Activated T-cell treated with anti-CD3 and anti-CD28 coated beads for 24 hours (primary cell): ENCODE measurements at places on chromosomes 16 and 17.

GRCh38 chr17:29588562-29589411 is 661 bp downstream of the GIT1 start:
- no peak for DNase-seq

DNA sequence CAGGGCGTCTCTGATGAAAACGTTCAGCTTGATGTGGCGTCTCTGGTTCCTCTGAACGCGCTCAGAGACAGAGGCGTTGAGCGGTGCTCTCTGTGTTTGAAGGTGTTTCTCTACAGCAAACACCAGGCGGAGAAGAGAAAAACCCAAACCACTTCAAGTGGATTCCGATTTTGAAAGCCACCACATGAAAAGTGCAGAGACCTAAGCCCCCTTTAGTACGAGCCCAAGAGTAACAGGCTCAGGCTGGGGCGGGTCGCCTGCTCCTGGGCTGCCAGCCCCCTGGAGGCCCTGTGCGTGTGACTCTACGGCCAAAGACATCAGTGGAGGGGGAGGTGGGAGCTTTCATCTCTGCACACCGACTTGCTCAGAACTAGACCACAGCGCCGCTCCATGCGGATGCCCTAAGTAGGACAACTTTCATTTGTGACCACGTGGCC is 328.4 kb downstream of the MAF start:
- peak; percentile 48 for DNase-seq

- no peak for DNase-seq
These were observed 34.7 kb upstream of the AKAP1 start for GRCh38 chr17:57050306-57050705.

- no peak for DNase-seq
These were observed 83.5 kb downstream of the AMFR start for GRCh38 chr16:56341656-56342399.

DNA sequence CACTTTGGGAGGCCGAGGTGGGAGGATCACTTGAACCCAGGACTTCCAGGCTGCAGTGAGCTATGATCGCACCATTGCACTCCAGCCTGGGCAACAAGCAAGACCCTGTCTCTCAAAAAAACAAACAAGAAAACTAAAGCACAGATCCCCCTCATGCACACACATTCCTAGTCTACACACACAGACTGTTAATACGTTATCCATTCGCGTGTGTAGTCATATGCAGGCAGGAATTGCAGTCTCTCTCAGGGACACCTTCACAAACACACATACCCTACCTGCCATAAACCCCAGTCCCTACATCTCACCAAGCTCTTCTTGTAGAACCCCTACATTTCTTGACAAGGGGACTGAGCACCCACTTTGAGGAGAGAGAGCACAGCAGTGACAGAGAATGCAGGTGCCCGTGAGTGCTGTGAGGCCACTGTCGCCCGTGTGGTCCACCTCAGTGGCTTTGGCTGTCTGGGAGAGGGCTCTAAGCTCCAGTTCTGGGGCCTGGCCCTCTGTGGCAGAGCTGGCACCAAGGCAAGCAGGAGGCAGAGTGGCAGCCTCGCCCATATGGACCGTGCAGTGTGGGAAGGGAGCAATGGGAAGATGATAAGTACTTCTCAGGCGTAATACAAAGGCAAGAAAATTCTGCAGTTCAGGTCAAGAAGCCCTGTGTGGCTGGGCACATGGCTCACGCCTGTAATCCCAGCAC is 59.0 kb upstream of the RPH3AL start:
- no peak for DNase-seq

GRCh38 chr16:51696376-51696775 is 545.3 kb upstream of the SALL1 start:
- DNase-seq, result no peak

GRCh38 chr17:42286411-42287221 is 1.7 kb upstream of the STAT5A start:
- no peak for DNase-seq

DNA sequence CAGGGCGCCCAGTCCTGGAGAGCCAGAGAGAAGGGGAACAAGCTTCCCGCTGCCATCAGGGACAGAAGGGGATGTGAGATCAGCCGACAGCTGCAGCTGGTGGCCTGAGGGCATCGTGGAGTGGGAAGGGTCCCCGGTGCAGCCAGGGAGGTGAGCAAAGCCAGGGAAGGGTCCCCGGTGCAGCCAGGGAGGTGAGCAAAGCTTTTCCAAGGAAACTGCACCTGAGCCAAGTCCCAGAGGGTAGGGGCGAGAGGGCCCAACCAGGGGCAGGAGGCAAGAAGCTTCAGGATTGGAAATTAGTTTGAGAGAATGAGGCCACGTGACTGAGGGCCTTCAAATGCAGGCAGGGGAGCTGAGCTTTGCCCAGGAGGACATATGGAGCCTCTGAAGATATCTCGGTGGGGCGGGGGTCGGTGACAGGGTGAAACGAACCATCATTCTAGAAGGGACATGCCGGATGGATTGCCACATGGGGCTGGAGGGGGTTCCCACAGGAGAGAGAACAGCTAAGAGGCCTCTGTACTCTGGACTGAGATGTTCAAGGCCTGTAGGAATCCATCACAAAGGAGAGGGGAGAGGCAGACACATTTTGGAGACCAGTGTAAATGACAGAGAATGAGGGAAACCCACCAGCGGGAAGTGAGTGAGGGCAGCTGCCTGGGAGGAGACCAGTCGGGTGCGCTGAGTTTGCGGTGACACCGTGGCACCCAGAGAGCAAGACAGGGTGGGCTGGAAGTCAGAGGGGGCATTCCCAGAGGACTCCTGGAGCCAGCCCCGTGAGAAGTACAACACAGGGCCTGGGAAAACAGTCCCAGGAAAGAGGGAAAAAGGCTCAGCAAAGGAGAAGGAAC is 31.4 kb upstream of the RPH3AL start:
- no peak for DNase-seq

GRCh38 chr17:79407385-79407784 is 203.5 kb downstream of the RBFOX3 start:
- no peak for DNase-seq

DNA sequence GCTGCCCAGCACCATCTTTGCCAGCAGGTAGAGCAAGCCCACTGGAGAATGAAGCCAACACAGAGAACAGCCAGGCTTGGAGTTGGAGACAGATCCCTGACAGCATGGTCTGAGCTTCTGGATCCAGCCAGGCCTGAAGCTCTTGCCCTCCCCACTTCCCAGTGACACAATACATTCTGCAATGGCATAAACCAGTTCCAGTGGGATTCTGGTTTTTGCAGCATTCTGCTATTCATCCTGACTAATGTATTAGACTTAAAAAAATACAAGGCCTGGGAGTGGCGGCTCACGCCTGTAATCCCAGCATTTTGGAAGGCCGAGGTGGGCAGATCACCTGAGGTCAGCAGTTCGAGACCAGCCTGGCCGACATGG is 40.6 kb upstream of the LITAF start:
- no peak for DNase-seq

- no peak for DNase-seq
These were observed 13.6 kb downstream of the PIMREG start for GRCh38 chr17:6457688-6458459.
